ENCODE measurements at places on chromosomes 11 and 22.
A peak's percentile ranks its signal among the peaks of the same experiment; 100 is the strongest.

GRCh38 chr11:11722861-11723260 is 101.1 kb upstream of the GALNT18 start:
- DNase-seq: no peak

DNA sequence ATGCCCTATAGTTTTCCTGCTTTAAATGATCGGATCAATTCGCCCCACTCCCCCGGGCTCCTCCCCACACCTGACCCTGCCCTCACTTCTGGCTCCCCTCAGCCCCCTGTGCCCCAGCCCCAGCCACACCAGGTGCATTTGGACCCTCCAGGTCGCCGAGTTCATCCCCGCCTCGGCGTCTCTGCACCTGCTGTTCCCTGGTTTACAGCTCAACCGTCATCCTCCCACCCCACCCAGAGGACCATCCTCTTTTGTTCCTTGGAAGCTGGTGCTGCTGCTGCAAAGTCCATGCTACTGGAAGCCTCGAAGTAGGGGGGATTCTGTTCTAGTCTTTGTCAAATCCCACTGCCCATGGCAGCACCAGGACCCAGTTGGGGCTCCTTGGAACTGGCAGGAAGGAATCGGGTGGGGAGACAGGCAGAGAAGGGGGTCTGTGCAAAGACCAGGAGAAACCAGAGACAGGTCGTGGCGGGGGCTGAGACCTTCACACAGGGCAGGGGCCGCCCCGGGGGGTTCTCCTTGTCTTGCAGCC is 4.5 kb upstream of the MUC5B start:
- no peak for DNase-seq

GRCh38 chr22:38299770-38300102 is 17.5 kb downstream of the CSNK1E start:
- DNase-seq: no peak

DNA sequence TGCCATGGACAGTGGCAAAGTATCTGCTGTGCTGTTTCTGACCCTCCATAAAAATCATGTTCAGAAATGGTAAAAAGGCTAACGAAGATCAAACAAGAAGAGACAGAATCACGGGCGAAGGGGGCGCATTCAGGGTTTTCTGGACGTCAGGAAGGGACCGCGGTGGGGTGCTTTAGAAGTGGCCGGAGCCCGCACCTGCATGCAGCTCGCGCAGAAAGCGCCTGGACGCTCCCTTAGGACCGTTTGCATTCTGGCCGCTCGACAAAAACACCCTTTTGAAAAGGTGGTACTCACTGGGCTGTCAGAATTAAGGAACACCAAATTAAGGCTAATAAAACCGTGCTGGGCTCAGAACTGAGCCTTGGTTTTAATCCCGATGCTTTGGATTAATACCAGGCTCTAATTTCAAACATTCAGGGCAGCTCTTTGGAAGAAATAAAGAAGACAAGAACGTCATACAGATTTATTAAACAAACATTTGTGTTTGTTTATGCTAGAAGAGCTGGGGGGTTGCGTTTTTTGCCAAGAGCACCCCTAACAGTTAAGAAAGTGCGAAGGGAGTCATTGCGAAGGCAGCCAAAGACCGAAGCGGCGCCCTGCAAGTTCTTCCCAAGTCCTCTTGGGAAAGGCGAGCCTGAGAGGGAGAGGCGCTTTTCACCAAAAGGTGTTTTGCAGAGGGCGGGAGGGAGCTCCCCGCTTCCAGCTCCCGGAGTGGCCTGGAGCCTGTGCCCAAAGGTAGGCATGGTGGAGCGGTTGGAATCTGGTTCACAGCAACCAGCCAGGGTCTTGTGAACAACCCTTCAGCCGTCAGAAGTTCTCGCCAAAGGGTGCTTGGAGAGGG is 47.7 kb upstream of the DBX1 start:
- DNase-seq: peak; percentile 63

DNA sequence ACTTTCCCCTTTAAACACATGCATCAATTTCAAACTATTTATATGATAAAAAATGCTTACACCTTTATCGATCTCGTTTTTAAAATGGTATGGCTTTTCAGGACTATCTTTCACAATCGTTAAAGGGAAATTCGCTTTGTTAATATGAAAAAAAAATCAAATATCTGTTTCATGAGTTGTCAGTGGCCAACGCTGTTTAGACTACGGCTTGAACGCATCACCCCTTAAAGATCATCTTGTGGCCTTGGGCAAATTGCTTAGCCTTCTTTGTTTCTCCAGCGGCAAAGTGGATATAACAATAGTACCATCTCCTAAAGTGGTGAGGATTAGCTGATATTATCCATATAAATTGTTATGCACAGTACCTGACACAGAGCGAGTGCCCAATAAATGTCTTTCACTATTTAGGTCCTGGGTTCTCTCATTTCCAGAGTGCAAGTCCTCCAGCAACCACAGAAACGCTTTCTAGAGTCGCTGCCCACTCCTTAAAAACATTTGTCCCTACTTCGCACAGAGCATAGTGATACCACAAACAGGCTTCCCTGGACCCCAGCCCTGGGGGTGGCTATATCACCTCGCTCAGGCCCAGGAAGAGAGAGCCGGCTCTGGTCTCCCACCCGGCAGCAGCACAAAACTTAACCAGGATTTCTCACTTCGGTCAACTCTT is 904 bp downstream of the SLC35F2 start:
- DNase-seq: no peak

DNA sequence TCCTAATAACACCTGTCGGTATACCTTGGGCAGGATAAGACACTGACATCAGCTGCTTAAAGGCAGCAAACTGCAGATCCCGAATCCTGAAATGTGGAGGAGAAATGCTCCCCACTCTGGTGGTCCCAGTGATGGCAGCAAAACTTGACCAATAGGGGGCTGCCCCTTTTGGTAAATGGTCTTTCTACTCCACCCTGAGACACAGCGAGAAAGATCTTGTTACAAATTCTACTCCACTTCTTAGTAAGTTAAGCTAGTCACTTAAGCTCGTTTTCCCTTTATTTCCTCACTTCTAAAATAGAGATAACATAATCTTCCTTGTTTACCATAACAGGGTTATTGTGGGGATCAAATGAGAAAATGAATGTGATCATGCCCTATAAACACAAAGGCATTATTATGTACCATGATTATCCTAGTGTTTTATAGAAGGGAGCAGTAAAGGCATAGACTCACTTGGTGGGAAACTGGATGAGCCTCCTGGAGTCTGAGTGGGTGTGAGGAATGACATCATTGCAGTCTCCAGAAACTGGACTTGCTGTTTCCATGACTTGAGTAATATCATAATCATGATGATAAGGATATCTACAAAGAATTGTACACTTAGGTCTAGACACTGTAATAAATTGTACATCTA is 50.9 kb downstream of the ENDOD1 start:
- DNase-seq: no peak

DNA sequence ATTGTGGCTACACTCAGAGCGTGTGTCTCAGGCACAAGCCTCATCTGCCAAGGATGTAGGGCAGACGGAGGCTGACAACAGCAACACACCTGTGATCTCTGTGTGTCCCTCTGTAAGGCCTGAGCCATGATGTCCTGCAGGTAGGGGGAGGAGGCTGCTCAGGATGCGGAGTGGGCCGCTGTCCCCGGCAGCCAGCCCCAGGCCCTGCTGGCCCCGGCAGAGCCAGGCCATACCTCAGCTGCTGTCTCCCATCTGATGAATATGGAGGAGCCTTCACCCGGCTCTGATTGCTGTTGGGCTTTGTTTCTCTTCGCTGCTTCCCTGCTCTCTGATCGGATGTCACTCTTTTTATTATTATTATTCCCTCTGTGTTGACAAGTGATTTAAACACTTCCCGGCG is 83.6 kb upstream of the NCAM1 start:
- DNase-seq: no peak

- no peak for DNase-seq
Measured at GRCh38 chr11:10474551-10474950, 19.5 kb downstream of the AMPD3 start.

DNA sequence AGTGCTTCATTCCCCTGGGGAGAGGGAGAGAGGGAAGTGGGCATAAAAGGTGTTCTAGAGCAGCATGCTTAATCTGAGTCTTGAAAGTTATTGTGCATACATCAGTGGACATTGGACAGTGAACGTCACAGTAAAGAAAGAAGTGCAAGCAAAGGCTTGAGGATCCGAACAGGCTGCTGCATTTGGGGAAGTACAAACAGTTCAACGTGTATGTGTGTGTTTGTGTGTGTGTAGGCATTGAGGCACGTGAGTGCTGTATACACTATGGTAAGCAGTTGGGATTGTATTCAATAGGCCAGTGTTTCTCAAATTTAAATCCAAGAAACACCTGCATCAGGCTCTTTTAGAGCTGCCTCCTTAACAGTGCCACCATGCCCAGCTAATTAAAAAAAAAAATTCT is 10.4 kb upstream of the EIF3M start:
- no peak for DNase-seq

- DNase-seq: peak; percentile 65
Measured at GRCh38 chr22:49670456-49671330, 157.0 kb downstream of the BRD1 start.

DNA sequence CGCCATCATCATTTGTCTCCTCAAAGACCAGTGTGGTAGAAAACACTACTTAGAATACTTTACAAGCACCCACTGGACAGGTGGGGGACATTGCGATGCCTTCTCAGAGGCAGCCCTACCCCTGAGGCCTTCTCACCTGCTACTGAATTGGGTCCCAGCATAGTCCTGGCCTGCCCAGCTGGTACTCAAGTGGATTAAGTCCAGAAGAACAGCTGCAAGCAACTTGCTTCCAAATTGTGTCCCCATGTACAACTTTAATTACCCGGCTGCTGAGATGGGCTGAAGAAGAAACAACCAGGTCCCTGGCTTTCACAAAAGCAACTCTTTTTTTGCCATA is 12.3 kb downstream of the ABTB2 start:
- DNase-seq: no peak

- peak; percentile 42 for DNase-seq
Measured at GRCh38 chr11:2742201-2742600, 42.4 kb upstream of the KCNQ1OT1 start.

DNA sequence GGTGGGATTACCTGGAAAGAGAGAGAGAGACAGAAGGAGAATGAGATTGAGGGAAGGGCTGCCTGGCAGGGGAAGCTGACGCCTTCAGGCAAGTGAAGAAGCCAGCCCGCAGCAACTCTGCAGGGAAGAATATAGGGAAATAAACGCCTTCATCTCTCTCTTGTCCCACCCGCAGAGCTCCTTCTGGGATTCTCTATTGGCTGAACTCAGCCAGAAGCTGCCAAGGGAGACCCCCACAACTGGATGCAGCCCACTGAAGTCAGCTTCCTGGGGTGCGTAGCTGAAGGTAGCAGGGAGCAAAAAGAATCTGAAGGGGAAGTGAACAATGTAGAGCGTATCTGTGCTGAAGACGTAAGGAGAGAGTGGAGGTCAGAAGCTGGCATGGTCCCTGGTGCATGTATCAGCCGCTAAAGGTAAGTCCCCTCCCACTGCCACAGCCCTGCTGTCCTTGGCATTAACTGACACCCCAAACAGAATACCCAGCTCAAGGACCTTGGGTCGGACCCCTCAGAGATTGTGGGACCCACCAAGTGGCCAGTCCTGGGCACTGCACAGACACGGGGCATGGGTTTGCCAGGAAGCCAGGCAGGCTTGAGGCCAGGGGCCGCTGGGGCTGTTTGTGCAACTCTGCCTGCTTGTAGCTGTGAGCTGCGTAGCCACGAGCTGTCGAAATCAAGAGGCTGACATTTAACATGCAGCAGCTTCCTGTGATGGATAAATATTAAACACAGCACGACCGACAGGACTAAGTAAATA is 469.9 kb downstream of the MN1 start:
- DNase-seq: peak; percentile 69

DNA sequence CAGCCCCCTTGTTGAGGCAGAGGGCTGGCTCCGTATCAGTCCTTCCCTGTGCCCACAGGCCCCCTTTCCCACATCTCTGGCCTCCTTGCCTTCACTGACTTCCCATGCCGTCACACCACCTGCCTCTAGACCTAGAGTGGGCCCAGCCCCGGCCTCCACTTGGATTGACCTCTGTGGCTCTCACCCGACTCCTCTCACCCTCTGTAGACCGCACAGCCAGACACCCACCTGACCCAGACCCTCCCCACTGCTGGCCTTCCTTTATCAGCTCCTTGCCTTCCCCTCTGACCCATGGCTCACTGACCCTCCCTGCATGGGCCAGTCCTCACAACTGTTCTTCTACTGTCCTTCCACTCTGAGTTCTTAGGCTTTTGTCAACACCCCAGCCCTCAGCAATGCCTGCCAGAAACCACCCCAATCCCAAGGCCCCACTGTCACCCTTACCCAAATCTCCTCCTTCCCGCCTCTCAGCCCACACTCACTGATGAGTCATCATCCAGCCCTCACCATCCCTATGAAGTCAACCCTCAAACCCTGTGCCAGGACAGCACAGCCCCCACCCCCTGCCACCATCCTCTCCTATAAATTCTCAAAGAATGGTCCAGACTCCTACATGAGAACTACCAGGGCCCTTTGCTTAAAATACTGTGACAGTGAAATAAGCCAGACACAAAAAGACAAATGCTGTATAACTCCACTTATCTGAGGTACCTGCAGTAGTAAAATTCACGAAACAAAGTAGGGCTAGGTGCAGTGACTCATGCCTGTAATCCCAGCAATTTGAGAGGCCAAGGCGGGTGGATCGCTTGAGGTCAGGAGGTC is 53.4 kb downstream of the SCGB1A1 start:
- peak; percentile 98 for DNase-seq

DNA sequence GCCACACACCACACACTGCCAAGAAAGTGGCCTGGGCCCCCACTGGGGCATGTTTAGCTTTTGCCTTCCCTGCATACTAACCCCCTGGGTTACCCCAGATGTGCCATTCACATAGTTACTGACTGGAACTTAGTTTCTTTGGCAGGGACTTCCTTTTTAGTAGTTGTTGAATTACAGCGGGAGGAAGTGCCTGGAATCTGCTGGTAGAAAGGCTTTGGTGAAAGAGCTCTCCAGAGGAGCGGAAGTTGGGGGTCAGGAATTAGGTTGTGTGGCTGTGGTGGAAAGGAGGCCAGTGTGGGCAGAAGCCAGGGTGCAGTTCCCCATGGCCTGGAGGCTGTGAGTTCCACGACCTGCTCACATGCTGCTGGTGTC is 69.0 kb downstream of the MED15 start:
- DNase-seq: no peak

GRCh38 chr11:104588970-104589369 is 309.3 kb downstream of the CASP12 start:
- no peak for DNase-seq

DNA sequence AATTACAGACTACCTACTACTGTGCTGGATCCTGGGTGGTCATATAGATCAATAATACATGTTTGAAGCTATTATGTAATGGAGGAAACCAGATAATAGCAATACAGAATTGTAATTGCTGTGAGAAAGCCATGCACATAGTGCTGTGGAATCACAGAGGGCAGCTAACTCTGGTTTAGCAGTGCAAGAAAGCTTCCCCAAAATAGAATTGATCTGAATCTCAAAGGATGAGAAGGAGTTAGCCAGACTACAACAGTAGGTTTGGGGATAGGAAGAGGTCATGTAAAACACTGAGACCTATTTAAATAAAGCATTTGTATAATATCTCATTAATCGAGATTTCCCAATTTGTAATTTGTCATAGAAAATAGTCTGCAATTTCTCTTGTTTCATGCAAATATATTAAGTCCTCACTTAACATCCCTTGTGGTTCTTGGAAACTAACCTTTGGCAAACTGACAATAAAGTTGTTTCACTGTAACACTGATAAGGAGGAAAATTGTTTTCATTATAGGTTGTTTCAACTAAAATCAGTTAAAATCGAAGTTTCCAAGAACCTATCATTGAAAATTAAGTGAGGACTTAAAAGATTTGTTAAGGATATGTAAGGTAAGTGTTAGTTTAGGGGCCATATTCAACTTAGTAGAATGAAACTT is 7.6 kb downstream of the C11orf58 start:
- no peak for DNase-seq

GRCh38 chr11:61155312-61155711 is 5.9 kb downstream of the VPS37C start:
- no peak for DNase-seq
